T-helper 17 cell (primary cell): ENCODE measurements at places on chromosomes 2 and 18.

DNA sequence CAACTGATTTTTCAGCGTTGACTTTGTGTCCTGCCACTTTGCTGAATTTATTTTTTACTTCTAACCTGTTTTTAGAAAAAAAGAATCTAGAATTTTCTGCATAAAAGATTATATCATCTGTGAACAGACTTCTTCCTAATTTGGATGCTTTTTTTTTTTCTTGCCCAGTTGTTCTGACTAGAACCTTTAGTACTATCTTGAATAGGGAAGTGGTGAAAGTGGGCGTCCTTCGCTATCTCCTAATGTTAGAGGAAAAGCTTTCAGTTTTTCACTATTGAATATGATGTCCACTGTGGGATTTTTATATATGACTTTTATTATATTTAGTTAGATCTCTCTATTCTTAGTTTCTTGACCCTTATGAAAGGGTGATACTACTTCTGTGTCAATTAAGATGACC is 25.7 kb upstream of the KCNJ13 start:
- H3K36me3 ChIP-seq, result no peaks in the 10 kb centered on the region
- H3K4me3 ChIP-seq, result no peak overlapping the region
- H3K27me3 ChIP-seq, result no peaks in the 10 kb centered on the region
- no peak overlapping the region for H3K27ac ChIP-seq

GRCh38 chr2:197889041-197889440 is 84.6 kb downstream of the PLCL1 start:
- peak overlapping the region; percentile 93 for H3K27ac ChIP-seq
- H3K4me3 ChIP-seq, result peak overlapping the region; percentile 31
- H3K4me1 ChIP-seq, result peaks cover 43% of the 10 kb centered on the region
- H3K27me3 ChIP-seq, result no peaks in the 10 kb centered on the region
- no peaks in the 10 kb centered on the region for H3K36me3 ChIP-seq

DNA sequence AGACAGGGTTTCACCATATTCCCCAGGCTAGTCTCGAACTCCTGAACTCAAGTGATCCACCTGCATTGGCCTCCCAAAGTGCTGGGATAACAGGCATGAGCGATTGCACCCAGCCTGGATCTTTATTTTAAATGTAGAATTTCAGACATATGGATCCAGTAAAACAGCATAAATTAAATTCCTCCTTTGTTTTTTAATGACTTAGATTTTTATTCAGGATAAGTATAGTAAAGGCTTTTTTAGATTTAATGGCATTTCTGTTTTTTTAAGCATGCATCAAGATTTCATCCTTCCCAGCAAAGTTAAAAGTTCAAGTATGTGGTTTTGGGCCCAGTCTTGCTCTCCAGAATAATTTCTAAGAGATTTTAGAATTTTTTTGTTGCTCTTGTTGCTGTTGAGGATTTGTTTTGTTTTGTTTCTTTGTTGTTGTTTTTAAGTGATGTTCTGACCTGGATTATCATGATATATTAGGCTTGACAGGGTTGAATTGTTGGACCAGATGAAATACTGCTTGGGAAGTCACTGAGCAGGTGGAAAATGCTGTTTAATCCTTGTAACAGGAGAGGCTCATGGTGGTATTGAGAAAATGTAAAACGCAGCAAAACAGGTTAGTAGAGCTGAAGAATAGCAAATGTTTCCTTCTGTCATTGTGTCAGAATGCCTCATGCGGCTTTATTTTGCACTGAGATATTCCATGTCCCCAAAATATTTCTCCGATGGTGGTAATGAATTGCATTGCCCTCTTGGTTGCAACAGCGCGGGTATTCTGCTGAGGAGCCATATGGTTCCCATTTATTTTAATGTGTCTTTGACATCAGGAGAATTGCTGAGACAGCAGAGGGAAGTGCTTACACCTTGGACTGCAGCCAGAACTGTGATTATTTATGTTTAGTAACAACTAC is 147.9 kb downstream of the GALNT3 start:
- H3K27ac ChIP-seq, result no peak overlapping the region
- no peak overlapping the region for H3K4me3 ChIP-seq
- H3K36me3 ChIP-seq, result no peaks in the 10 kb centered on the region
- H3K27me3 ChIP-seq, result peaks cover 10% of the 10 kb centered on the region
- H3K4me1 ChIP-seq, result no peaks in the 10 kb centered on the region

DNA sequence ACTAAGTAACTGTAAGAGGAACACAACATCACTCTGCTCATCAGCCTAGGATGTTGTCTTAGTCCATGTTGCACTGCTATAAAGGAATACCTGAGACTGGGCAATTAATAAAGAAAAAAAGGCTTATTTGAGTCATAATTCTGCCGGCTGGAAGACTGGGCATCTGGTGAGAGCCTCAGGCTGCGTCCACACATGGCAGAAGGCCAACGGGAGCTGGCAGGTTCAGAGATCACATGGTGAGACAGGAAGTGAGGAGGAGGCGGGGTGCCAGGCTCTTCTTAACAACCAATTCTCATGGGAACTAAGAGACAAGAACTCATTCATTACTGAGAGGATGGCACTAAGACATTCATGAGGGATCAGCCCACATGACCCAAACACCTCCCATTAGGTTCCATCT is 46.8 kb downstream of the EPG5 start:
- DNase-seq, result no peak
- H3K4me3 ChIP-seq, result no peak overlapping the region
- H3K27me3 ChIP-seq, result no peaks in the 10 kb centered on the region
- peaks cover 23% of the 10 kb centered on the region for H3K4me1 ChIP-seq
